ENCODE measurements at places on chromosomes 5 and 9.

DNA sequence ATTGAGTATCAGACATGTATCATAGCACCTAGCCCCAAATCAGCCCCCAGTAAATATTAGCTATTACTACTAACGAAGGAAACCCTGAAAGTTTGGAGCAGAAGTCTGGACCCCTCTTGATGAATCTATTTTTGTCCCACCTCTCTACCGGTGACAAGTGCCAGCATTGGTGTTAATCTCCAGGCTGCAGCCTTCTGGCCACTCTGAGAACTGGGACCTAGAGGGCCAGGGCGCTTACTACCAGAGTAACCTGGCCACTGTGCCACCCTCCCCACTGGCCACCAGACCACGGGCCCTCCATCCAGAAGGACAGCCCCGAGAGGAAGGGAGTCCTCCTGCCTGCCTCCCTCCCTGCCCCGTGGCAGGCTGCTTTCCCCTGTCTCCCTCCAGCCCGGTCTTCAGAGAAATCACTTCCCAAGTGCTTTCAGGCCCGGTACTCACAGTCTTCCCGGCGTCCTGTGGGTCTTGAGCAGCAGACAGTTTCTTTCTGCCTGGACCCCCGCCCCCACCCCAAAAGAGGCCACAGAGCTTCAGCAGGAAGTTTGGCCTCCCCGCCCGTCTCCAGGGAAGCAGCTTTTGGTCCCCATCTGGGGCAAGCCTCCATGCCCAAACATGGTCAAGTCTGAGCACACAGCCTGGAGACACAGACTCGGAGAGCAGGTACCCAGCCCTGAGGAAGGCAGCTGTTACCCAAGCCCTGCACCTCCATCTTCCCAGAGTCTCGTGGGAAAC is at the start of gene KCNMB1:
TSS of gene KCNMB1 (minus strand) at position 550 of the 732 bp plus-strand sequence. CDS start 3,920 bp downstream, outside the sequence.
- no peak for DNase-seq

- no peak for DNase-seq
Observed at GRCh38 chr9:70529377-70529776, 114.9 kb upstream of the KLF9 start.

DNA sequence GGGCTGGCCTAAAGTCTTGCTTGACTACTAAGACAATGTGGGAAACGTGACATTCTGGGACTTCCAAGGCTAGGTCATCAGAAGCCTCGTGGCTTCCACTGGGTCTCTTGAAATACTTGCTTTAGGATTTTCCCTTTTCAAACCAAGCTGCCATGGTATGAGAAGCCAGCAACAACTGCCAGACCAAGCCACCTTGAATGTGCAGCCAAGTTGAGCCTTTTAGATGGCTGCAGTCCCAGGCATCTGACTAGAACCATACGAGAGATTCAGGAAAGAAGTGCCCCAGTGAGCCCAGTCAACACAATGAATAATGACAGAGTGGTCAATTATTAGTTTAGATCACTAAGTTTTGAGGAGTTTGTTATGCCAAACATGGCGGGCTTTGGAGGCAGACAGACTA is 143.3 kb downstream of the SLF1 start:
- no peak for DNase-seq

DNA sequence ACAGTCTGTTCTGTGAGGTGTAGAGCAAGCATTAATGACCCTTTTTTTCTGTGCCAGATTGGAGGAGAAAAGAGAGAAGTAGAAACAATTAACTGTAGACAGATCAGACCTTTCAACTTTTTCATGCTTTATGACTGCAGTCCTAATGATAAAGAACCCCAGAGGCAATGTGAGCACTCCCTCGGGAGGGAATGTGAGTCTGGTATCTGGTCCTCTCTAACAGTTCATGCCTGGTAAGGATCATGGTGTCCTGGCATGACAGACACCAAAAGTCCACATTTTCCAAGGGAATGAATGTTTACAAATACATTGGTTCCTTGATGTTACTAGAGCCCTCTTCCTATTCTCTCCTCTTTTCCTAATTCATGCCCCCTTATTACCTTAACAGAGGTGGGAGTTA is 70.3 kb downstream of the MTAP start:
- no peak for DNase-seq

DNA sequence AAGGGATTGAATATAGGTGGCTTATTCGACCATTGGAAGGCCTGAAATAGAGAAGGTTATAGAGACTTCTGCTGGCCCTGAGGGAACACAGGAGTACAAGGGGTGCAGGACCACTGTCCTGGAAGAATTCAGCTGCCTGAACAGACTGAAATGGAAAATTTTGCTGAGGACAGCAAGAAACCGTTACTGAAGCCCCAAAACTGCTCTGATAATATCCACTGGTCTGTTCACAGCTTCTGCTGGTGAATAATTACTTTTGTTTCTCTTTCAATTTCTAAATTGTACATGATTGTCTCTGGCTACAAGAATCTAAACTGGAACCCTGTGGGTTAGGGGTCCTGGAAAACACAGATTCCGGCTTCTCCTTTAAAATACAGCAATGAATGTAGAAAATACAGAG is 218.5 kb upstream of the CDH12 start:
- no peak for DNase-seq

- DNase-seq, result no peak
Observed at GRCh38 chr5:35436400-35437057, 181.1 kb upstream of the SPEF2 start.

DNA sequence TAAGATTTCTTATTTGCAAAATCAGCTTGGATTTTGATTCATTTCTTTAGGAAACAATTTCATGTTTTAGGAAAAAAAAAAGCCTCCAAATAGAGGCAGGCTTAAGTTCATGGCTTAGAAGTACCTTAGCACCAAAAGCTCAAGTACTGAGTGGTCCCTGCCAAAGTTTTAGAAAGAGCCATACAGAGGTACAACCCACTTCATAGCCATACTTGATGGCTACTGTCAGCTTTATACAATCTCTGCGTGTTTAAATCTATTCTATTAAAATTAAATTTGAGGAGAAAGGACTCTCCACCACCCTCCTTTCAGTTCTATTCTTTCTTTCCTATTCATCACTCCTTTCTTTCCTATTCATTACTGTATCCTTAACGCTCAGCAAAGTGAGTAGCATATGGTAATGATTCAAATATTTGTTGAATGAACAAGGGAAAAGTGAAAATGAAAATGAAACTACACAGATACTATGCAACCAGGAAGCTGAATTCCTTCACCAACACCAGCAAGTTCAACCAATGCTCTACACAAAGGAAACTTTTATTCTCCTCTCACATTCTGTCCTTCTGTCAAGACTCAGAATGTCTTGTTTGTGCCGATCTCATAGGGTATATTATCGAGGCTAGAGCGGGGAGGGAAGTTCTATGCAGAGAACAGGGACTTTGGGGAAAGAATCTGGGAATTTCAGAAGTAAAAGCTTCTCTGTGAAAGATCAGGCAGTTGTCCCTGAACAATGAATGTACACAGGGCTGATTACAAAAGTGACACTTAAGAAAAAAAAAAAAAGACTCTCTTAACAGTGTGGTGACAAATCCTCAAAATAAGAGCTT is 138.6 kb upstream of the SPEF2 start:
- no peak for DNase-seq

GRCh38 chr9:22682961-22683699 is 236.5 kb downstream of the DMRTA1 start:
- DNase-seq, result no peak

DNA sequence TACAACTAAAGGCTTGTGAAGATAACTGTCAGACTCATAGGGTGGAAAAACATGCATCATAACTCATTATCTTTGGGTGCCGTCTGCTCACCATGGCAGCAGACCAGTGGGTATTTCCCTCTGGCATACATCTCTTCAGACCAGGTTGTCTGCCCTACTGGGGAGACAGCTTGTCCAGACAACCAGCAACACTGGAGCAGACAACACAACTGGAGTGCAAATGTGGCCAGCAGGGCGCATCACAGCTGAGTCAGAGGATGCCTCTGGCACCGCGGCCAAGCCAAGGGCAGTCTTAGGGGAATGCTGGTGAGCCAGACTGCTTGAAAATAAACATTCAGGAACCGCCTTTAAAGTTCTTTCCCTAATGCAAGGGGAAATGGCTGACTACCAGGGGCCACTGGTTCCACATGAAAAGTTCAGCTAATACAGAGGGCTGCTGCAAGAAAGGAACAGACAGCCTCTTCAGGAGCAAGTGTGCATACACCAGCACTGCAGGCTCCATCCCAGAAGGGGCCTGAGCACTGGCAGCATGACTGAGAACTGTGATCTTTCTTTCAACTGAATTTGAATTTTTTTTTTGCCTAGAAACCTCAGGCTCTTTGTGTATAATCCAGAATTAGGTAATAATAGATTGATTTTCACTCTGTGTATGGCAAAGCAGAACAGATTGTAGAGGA is 77.3 kb downstream of the MAMDC2 start:
- DNase-seq, result no peak

- DNase-seq, result no peak
Observed at GRCh38 chr5:136890431-136891148, 525.2 kb upstream of the TRPC7 start.

- DNase-seq, result no peak
Observed at GRCh38 chr5:176847726-176848290, 37.4 kb downstream of the UNC5A start.

- no peak for DNase-seq
Observed at GRCh38 chr9:128145951-128146351, 3.3 kb upstream of the LCN2 start.

All from stimulated activated CD8-positive, alpha-beta memory T cell treated with anti-CD3 and anti-CD28 coated beads, Interleukin-7, amount 100 ng/mL, for 4 hours (primary cell).